NCI-H524 (cell line): ENCODE measurements at places on chromosomes 6 and 20.
A peak's percentile ranks its signal among the peaks of the same experiment; 100 is the strongest.

DNA sequence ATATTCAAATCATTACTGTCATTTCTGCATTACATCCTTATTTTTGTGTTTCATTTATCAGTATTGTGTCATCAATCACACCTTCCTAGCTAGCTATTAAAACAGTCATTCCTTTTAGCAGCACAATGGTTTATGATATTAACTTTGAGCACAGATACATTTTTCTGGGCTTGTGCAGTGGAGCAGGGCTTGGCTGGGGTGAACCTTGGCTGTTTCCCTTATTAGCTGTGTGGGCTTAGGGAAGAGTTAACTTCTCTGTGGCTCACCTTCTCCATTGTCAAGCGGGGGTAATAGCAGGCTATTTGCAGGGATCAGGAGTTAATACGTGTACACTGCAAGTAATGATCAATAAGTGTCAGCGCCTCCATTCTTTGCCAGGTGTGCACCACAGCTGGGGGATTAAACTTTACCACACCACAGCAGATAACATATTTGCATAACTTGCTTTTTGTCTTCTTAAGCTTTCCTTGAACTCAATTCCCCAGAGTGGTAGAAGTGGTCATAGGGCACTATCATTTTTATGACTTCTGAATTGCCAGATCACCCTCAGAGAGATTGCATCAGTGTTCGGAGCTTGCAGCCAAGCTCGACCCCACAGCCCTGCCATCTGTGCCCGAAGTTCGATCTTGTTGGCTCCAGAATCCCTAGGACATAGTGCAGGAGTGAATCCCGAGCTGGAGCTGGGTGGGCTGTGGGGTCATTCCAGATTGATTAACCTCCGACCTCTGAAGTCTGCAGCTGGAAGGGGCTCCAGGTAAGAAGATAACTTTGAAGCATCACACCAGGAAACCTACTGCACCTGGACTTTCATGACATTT is 1.5 kb upstream of the PYGB start:
- no peak for DNase-seq

DNA sequence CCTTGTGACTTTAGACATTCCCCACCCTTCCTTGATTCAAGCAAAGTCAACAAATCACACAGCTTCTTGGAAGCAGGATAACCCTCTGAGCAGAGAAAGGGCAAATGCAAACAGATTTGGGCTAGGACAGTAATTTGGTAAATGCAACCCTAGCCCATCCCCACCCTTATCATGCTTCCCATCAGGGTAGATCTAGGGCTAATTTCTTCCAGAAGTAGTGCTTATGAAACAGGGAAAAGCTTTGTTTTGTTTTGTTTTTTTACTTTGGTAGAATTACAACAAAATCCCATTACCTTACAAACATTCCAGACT is 525.1 kb upstream of the NOX3 start:
- DNase-seq: no peak

DNA sequence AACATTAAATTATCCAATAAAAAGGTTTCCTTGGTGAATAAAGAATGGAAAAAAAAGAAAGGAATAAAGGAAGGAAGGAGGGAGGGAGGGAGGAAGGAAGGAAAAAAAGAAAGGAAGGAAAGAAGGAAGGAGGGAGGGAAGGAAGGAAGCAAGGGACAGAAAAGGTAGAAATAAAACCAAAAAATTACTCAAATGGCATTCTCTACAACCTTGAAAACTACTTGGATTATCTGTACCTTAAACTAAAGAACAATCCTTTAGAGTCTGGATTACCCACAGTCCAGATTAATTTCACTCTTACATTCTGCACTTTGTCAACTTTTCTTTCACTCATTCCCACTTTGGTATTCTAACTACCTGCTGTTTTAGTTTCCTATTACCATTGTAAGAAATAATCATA is 361.8 kb upstream of the ADGRB3 start:
- no peak for DNase-seq

DNA sequence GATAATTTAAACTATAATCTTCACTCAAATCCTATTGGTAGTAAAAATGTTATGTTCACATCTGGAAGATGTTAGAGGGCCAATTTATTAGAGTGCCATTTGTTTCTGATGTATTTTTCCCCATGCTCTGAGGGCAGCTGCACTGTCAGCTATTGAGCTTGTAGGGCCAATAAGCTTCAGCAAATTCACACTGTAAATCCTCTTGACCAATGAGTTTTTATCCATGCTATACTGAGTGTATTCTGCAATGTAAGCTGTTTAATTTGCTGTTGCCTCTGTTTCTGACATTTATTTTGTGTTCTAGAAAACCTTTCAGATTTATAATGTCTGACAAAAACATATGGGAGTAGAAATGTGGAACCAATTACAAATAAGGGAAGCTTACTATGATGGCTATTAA is 62.6 kb downstream of the OGFRL1 start:
- DNase-seq: no peak

DNA sequence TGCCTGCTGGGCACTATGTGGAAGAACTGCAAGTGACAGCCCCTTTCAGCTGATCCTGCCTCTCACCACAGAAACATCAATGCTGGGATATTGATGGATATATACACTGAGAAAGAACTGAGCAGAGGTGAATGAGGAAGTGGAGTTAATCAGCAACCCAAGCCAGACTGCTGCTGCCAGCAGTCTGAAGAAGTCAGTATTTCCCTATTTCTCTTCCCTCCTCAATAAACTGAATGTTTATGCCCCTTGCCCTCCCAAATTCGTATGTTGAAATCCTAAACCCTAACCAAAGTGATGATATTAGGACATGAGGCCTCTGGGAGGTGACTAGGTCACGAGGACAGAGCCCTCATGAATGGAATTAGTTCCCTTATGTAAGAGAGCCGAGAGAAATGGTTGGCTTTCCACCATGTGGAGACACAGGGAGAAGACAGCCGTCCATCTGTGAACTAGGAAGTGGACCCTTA is 76.3 kb downstream of the CDK19 start:
- no peak for DNase-seq

DNA sequence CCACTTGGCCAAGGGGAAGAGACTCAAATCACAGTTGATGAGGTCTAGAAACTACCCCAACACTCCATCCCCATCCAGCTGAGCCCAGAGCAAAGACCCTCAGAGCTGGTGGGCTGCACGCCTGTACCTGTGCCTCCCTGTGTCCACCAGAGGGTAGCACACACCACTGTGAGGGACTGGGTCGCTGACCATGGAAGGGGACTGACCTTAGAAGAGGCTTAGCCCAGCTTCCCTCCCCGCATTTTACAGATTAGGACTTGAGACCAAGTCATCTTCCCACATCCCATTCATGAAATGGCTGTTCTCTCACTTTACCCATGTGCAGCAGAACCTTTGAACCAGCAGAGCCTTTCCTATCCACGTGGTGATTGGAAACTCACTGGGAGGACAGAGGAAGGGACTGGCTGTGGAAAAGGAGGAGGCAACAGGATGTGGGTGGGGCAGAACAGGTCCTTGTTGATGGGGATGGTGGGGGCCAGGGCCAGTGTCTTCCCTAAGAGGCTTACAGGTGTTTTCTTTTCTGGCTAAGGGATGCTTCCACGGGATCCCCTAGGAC is 44.3 kb downstream of the CPXM1 start:
- DNase-seq: peak; percentile 30

- DNase-seq: no peak
Observed at GRCh38 chr20:33837096-33837830, 26.1 kb downstream of the CHMP4B start.
